ENCODE measurements at places on chromosomes 1 and 21.
A peak's percentile ranks its signal among the peaks of the same experiment; 100 is the strongest.

GRCh38 chr21:36576441-36576840 lies 96.5 kb upstream of the CLDN14 start:
- H3K27ac ChIP-seq: no peak overlapping the region
- H3K4me3 ChIP-seq: no peak overlapping the region
- no peaks in the 10 kb centered on the region for H3K4me1 ChIP-seq
- H3K27me3 ChIP-seq: no peaks in the 10 kb centered on the region
- H3K36me3 ChIP-seq: no peaks in the 10 kb centered on the region

DNA sequence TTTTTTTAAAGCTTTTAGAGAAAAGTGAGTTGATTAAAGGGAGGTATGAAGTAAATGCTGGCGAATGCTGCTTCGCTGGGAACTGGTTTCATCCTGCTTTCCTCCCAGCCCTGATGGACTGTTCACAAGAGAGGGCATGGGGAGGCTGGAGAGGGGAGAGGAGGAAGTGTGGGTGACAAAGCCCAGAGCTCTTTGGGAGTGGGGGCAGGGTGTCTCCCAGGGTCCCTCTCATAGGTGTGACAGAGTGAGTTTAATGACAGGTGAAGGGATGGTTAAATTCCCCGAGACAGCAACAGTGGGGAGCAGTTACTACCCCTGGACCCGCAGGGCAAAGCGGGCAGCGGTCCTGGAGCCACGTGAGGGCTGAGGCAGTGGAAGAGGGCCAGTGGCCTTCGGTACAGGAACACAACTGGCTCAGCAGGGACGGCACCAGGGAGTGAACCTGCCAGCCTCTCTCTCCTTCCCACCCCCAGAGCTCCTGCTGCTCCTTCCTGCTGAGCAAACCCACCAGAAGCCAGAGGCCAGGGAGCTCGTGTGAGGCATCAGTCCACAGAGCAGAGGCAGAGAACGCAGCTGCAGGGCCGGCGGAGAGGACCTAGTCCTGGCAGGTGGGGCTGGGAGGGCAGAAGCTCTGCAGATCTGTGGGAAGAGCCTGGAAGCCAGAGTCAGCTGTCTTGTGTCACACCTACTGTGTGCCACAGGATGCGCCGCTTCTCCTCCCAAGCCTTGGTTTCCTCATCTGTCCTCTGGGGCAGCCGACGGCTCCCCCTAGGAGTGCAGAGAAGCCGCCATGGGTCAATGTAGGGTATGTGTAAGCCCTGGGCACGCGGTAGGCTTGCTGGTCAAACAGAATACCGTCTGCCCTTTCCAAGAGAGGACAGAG lies 20.9 kb upstream of the LRP8 start:
- H3K4me3 ChIP-seq: no peak overlapping the region
- H3K27ac ChIP-seq: no peak overlapping the region
- H3K36me3 ChIP-seq: no peaks in the 10 kb centered on the region
- peak; percentile 92 for DNase-seq
- no peaks in the 10 kb centered on the region for H3K27me3 ChIP-seq

DNA sequence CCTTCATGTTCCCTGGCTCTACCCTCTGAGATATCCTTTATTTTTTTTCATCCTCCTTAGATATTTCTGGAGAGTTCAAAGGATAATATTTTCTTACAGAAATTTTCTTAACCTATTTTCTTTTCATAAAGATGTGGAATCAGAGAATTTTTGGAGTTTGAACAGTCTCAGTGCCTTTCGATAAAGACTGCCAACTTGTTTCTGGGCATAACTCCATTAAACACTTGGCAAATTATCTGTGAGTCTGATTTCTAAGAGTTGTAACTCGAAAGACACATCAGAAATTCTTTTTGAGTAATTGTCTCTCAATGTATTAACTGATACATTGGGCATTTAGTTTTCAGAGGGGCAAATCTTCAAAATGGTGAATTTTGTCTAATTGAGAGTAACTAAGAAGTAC lies 1255.6 kb downstream of the NCAM2 start:
- H3K4me3 ChIP-seq: no peak overlapping the region
- no peaks in the 10 kb centered on the region for H3K36me3 ChIP-seq
- H3K4me1 ChIP-seq: no peaks in the 10 kb centered on the region
- no peaks in the 10 kb centered on the region for H3K27me3 ChIP-seq

- no peak overlapping the region for H3K27ac ChIP-seq
- H3K27me3 ChIP-seq: no peaks in the 10 kb centered on the region
- no peak overlapping the region for H3K4me3 ChIP-seq
- H3K36me3 ChIP-seq: no peaks in the 10 kb centered on the region
These were observed 2.5 kb upstream of the CLCA1 start for GRCh38 chr1:86466109-86466844.
